ENCODE measurements at places on chromosomes 2 and 18.

- peak; percentile 83 for DNase-seq
Observed at GRCh38 chr2:191631754-191632153, 46.2 kb upstream of the NABP1 start.

DNA sequence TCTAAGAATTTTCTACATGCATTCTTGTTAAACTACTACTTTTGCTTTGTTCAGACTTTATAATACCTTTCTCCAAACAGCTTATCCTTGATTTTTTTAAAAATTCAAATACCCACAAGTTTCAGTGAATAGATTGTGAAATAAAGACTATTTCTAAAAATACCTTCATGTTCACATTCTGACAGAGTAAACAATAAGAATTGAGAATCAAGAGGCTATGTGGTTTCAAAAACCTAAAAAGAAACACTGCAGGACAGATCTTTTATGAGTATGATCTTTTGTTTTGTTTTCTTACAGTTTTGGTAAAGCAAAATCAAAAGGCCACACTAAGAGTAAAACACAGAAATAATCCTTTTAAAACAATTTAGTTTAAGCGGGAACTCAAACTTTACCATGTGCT lies 21.2 kb downstream of the ALS2 start:
- no peak for DNase-seq

- DNase-seq = no peak
Observed at GRCh38 chr18:2715990-2716389, 60.5 kb downstream of the SMCHD1 start.

- no peak for DNase-seq
Observed at GRCh38 chr18:79614211-79614955, 65.2 kb upstream of the CTDP1 start.

- peak; percentile 56 for DNase-seq
Observed at GRCh38 chr2:230762317-230762896, 49.8 kb downstream of the CAB39 start.

DNA sequence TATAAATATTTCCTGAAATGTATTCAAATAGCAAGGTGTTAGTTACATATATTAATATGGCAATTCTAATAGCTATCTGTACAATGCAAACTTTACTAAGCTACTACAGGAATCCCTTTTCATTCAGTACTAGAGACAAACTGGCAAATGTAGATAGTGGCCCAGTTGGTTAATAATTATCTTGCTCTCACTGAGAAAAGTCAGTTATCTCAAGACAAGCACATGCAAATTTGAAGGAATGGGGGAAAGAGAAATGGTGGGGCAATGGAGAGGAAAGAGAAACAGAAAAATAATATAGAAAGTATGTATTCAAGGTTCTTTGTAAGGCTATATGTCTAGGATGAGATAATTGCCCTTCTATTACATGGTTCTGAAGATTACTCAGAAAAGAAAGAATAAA lies 280.0 kb downstream of the FIGN start:
- no peak for DNase-seq

GRCh38 chr2:213213186-213213585 lies 61.8 kb upstream of the IKZF2 start:
- DNase-seq = no peak

GRCh38 chr2:156340804-156341451 lies 8.4 kb upstream of the NR4A2 start:
- DNase-seq = no peak

GRCh38 chr2:234406085-234406484 lies 90.8 kb downstream of the ARL4C start:
- no peak for DNase-seq

GRCh38 chr18:69813559-69813958 lies 134.1 kb downstream of the CD226 start:
- DNase-seq = no peak

DNA sequence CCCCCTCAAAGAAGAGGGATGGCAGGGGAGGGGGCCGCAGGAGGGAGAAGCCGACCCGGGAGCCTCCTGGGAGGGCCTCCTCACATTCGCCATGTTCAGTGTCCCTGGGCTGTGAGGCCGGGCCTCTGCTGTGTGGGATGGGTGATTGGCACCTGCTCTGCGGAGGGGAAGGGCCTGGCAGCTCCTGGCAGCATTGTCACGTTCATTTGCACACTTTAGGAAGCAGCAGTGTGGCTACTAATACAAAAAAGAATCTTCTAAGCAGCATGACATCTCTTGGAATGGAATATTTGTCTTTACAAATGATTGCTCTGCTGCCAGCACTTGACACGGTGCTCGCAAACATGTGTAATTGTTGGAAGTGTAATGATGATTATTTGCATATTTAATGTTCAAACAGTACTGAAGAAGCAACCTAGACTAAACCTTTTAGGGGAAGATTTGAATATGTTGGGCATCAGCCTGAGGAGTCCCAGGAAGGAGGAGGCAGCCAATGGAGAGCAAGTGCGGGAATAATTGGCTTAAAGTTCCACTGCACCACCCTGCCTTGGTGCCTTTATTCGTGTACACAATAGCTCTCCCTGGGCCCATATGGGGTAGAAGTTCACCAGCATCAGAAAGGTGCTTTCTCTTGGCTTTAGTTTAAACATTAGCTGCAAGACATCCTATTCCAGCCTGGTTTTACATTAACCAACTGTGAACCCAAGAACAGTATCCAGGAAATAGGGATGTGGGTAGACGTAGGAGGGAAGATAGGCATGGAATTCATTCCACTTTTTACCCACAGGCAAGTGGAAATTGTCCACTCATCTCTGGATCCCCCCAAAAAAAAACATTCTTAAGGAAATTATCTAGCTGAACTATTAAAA lies 404.9 kb downstream of the TMEM182 start:
- no peak for DNase-seq

DNA sequence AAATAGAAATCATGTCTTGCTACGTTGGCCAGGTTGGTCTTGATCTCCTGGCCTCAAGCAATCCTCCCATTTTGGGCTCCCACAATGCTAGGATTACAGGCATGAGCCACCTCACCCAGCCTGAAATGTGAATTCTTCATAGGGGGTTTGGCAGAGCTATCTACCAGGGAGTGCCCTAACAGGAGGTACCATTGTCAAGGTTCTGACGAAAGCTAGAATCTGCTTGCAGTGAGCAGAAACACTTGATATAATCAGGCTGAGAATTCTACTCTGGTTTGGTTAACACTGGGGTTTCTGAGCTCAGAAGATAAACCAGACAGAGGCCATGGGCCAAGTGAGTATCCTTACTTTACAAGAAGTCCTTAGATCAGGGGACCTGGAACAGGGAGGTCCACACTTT lies 7.2 kb upstream of the LAMA3 start:
- DNase-seq = peak; percentile 53

GRCh38 chr2:37005118-37005868 lies 39.0 kb upstream of the STRN start:
- no peak for DNase-seq

GRCh38 chr18:63924551-63924950 lies 16.8 kb downstream of the SERPINB10 start:
- no peak for DNase-seq

DNA sequence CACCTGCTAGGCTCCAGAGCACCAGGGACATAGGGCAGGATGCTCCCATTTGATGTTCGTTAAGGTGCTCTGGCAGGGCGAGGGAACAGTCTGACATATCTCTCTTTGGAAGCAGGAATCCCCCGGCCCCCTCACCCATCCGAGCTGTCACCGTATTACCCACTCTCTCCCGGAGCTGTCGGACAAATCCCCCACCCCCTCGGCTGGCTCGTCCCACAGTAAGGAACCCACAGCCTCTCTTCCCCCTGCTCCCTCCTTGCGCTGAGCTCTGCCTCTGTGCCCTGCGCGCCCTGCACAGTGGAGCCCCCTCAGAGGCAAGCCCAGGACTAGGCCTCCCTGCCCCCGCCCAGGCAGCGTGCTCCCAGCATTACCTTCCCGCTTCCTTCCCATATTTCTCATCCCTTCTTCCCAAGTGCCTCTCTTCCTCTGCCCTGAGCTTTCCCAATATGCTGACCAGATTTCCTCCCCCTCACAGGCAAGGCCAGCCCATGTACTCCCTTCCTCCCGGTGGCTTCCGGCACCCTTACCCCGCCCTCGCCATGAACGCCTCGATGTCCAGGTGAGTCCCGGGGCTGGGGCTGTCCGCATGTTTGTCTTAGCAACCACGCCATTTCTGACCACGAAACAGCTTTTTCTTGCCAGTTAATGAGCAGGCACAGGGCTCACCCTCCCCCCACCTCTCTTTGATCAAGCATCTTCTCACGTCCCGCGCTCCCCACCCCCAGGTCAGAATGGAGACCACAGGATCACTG lies 23.8 kb downstream of the TGOLN2 start:
- no peak for DNase-seq

- DNase-seq = no peak
Observed at GRCh38 chr2:132403146-132403545, 13.5 kb upstream of the GPR39 start.

GRCh38 chr2:217911283-217912097 lies 91.3 kb downstream of the TNS1 start:
- DNase-seq = no peak

DNA sequence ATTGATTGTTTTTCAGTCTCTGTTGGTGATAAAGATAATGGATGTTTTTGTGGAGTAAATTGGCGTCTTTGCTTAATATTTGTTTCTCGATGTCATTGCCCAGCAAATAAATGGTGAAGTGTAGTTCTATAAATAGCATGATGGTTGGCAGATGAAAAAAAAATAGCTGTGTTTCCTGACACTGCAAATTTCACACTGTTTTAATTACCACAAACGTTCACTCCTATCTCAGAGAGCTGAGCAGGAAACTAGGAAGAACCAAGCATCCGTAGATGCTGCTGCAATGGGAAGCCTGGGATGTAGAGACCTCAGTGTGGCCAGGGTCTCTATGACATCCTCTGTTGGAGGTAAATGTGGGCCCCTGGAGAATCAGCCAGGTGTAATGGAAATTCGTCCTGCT lies 183.2 kb downstream of the CYRIA start:
- DNase-seq = no peak

DNA sequence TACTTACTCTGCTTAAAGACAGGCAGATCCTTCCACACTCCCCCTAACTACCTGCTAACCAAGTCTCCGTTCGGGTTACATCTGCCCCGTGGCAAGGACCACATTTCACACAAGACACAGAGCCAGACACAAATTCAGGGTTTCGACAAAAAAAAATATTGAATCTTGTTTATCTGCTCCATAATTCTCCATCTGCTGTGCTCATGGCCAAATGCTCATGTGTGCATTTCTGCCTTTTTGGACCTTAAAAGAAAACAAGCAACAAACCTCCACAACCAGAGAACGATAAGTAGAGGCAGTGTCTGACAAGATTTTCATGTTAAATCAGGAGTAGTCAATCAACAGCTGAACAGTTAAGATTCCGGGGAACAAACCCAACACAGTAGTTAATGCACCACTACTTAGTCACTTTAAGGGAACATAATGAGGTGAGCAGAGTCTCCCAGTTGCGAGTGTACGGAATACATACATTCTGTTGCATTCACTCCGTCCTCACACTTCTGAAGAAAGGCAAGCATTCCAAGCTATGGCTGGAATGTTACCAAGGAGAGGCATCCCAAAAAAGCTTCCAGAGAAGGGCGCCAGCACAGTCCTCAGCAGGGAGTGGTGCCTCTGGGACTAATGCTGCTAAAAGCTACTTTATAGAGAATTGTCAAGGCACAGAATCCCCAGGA lies 121.0 kb downstream of the ANKRD44 start:
- DNase-seq = no peak

DNA sequence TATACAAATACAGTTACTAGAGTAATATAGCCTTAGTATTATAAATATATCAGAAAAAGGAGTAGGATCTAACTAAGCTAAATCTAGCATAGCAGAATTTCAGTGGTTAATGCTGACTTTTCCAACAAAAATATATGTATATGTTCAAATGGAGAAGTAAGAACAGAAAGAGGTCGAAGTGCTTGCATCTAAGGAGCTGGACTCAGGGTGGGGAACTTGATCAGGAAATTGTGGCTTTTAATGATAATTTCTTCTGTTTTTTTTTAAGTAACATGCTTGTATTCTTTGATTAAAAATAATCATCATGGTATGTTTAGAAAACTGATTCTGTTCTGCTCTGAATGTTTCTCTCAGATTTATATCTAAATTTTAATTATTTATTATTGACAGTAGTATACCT lies 327.1 kb downstream of the GALNT13 start:
- no peak for DNase-seq
